ENCODE measurements at places on chromosomes 6 and 20.

- DNase-seq: no peak
These were observed 29.9 kb downstream of the FRK start for GRCh38 chr6:116030770-116031169.

DNA sequence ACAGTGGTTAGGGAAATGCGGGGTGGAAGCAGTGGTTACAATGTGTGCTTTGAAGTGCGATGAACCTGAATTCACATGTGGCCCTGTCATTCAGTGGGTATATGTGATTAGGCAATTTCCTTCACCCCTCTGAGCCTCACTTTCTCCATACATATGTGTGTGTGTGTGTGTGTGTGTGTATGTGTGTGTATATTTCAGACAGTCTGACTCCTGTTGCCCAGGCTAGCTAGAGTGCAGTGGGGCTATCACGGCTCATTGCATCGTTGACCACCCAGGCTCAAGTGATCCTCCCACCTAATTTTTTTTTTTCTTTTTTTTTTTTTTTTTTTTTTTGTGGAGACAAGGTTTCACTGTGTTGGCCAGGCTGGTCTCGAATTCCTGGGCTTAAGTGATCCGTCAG, 6.3 kb downstream of the PPP1R14C start:
- no peak for DNase-seq

DNA sequence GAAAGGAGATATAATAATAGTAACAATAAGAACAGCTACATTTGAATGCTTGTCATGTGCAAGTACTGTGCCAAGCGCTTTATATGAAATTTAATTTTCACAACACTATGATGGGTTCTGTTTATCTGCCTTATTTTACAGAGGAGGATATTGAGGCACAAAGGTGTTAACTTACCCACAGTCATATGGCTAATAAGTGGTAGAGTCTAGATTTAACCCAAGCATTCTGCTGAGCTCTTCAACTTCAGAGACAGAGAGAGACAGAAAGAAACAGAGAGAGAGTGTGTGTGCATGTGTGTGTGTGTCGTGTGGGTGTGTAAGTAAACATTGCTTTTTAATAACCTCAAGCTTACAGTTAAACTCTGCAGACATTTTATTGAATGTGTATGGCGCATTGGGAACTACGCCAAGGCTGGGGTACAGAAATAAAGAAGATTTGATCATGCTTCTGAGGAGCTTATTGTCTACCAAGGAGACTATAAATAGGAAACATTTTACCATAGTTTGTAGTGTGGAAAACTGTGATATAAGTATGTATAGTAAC, 12.9 kb downstream of the TBPL1 start:
- DNase-seq: no peak

GRCh38 chr6:166253281-166253681, 54.9 kb downstream of the PRR18 start:
- DNase-seq: no peak

DNA sequence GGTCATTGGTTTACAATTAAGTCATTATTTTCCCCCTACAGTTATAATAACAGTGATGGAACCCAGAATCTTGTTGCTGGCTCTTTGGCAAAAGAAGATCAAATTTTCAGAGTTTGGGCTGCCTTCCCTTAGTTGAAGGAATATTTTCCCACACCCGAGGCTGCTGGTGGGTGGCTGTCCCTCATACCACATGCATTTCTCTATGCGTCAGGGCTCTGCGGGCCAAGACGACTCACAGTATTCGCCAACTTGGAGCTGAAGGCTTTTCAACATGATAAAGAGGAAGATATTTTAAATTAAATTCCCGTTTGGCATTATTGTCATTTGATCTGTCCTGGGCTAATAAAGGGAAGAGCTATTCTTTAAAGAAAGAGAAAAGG, 102.2 kb upstream of the SASH1 start:
- DNase-seq: no peak

GRCh38 chr20:48626938-48627736, 200.7 kb downstream of the PREX1 start:
- no peak for DNase-seq
